ENCODE measurements at places on chromosomes 4 and X.

- DNase-seq = no peak
Measured at GRCh38 chr4:10366628-10367027, 90.6 kb downstream of the ZNF518B start.

GRCh38 chrX:13906093-13906492 is 89.2 kb upstream of the GPM6B start:
- no peak for DNase-seq

GRCh38 chrX:31603411-31604120 is 531.7 kb upstream of the FTHL17 start:
- no peak for DNase-seq

GRCh38 chr4:78410676-78411075 is 140.9 kb upstream of the ANXA3 start:
- DNase-seq = no peak

- no peak for DNase-seq
Measured at GRCh38 chr4:87232216-87232615, 11.8 kb upstream of the KLHL8 start.

- DNase-seq = no peak
Measured at GRCh38 chr4:112897543-112897942, 151.9 kb upstream of the ANK2 start.

- no peak for DNase-seq
Measured at GRCh38 chr4:154364066-154364845, 127.3 kb downstream of the DCHS2 start.

DNA sequence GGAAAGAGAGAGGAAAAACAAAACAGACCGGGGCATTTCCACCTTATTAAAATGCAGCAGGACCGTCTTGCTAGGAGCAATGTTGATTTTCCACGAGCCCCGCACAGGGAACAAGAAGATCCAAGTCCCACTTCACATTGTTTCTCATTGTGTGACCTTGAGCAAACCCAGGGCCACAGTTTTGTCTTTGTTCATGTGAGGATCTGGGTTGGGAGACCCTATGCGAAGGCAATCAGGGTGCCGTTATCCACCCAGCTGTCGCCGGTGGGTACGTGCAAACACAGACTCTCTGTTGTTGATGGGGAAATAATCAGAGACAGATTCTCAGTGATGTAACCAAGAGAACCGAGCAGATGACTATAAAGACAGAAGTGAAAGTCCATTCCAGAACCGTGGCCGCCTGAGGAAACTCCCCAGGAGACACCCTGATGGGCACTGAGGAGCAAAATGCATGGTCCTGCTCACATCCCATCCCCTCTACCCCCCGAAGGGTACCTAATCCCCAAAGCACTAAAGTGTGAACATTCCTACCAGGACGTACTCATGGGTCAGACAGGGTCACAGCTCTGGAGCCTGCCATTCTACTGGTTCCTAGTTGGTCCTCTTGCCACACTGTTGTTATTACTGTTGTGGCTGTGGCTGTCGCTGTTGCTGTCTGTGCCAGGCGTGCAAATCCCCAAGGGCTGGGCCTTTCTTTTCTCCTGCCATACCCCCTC is 102.7 kb upstream of the RBPJ start:
- peak; percentile 88 for DNase-seq
